ENCODE measurements at places on chromosomes 2 and 18. TPM values are rescaled to one million over a fixed set of nuclear protein-coding genes. Genes with fewer than 3 reads are reported as not detected.

The HOXD9 gene
- total RNA-seq, result 1.7 TPM

The SMARCAL1 gene
- total RNA-seq, result 17.1 TPM

The CCDC178 gene
- not detected for total RNA-seq

The VWA3B gene
- total RNA-seq, result not detected

The TMEM163 gene
- total RNA-seq, result 0.13 TPM

The MTCL1 gene
- 60.5 TPM for total RNA-seq

The NLRC4 gene
- not detected for total RNA-seq

The DOK6 gene
- total RNA-seq, result not detected

The STEAP3 gene
- 44.9 TPM for total RNA-seq

The GREB1L gene
- 0.95 TPM for total RNA-seq

The BCL2 gene
- total RNA-seq, result 0.73 TPM

The CHST9 gene
- not detected for total RNA-seq

The LOXHD1 gene
- total RNA-seq, result not detected

The OTOS gene
- total RNA-seq, result not detected

The LIMS3 gene
- not detected for total RNA-seq

The FLACC1 gene
- total RNA-seq, result not detected
